ENCODE measurements at places on chromosomes 2 and 18.

- no peak for DNase-seq
Measured at GRCh38 chr18:9765501-9765900, 57.4 kb downstream of the RAB31 start.

DNA sequence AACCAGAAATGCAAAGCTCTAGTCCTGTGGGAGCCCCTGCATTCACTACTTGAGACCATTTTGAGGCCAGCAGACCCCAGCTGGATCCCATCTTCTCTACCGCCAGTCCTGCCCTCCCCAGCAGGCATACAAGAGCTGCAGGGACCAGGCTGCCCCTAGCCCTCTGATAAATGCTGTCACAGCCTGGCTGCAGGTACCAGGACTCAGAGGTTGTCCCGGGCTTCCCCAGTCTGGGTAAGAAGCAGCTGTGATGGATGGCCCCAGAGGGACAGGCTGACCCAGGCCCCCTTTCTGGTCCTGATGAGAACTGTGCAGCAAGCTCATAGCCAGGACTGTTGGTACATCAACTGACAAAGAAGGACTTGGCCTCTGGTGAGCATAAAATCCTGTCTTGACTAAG, 132.9 kb upstream of the APCDD1 start:
- no peak for DNase-seq

DNA sequence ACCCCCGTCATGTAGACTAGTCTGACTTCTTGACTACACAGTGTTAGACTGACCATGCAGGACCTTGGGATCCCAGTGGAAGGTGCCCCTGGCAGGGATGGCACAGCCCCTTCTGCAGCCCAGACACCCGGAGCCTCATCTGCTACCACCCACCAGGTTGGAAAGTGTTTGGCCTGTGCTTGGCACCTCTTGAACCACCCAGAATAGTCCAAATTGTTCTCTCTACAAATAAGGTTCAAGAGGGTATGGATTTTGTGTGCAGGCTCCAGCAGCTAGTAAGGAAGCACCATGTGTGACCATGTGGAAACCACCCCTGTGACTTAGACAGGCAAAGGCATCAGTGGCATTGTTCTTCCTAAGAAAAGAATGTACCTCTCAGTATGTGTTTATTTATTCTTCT, 18.4 kb downstream of the L3MBTL4 start:
- no peak for DNase-seq

DNA sequence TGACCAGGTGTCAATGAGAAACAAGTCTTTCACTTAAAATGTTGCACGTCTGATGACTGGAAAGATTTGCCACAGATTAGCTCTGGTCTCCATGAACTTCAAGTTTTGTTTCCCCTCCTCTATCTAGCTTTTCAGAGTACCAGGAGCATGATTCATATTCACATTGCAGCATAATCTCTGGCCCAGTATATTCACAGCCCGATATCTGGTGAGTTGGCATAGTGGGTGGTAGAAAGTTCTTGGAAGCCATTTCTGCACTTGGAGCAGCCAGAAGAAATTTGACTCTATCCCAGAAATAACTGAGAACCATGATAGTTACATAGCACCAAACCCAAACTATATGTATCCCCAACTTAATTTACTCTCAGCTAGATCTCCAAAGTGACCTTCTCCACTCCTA, 503.9 kb downstream of the PID1 start:
- DNase-seq: no peak

GRCh38 chr2:215882689-215883088, 130.7 kb downstream of the MREG start:
- no peak for DNase-seq

GRCh38 chr2:70670202-70670601, 97.8 kb downstream of the ADD2 start:
- no peak for DNase-seq

GRCh38 chr2:61193670-61194561, 31.9 kb downstream of the C2orf74 start:
- DNase-seq: no peak

- peak; percentile 26 for DNase-seq
Measured at GRCh38 chr2:9206991-9207640, 504 bp downstream of the ASAP2 start.

- no peak for DNase-seq
Measured at GRCh38 chr2:161954103-161954502, 119.9 kb downstream of the DPP4 start.

DNA sequence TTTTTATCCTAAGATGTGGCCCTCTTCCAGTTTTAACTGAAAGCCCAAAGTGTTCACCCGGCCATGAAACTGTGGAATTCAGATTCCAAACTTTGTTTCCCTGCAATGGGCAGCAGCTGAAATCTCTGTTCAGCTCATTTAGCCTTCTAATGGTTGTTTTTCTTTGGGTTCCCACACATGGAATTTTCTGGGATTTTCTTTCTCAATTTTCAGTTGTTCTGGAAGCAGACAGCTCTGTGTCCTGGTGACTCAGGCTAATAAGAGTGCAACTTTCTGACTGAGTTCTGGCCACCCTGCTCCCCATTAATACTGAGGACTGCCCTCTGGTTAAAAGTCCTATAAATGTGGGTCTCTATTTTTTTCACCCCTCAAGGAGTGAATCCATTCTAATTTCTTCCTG, 78.5 kb downstream of the PMS1 start:
- no peak for DNase-seq

- DNase-seq: no peak
Measured at GRCh38 chr2:219565130-219566080, 5.9 kb downstream of the OBSL1 start.

DNA sequence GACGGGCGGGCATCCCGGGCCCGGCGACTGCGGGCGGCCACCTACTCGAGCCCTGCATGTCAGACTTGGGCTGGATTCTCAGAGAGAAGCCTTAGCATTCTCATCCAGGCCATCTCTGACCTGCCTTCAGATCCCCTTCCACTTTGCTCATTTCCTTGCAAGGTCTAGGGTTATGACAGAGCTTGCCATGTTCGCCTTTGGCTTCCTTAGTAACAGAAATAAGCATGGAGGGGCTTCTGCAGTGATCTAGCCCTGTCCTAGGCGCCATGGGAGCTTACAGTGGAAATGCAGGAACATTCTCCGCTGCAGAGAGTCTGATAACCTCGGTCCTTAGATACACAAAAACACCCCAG, 632 bp upstream of the ACVR1 start:
- DNase-seq: no peak

DNA sequence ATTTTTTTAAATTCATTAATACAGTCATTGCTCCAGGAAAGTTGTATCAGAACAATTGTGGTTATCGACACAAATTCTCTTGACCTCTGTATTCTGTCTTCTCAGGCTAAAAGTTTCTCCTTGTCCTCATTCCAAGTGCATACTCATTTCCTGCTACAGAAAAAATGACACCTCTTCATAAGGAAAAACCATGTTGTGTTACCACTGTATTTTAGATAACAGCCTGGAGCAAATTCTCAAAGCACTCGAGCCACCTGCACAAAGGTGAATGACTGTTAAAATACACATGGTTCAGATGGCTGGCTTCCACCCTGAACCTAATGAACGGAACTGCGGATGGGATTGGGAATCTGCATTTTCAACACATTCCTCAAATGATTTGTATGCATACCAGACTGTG, 586.5 kb downstream of the EPHA4 start:
- no peak for DNase-seq

DNA sequence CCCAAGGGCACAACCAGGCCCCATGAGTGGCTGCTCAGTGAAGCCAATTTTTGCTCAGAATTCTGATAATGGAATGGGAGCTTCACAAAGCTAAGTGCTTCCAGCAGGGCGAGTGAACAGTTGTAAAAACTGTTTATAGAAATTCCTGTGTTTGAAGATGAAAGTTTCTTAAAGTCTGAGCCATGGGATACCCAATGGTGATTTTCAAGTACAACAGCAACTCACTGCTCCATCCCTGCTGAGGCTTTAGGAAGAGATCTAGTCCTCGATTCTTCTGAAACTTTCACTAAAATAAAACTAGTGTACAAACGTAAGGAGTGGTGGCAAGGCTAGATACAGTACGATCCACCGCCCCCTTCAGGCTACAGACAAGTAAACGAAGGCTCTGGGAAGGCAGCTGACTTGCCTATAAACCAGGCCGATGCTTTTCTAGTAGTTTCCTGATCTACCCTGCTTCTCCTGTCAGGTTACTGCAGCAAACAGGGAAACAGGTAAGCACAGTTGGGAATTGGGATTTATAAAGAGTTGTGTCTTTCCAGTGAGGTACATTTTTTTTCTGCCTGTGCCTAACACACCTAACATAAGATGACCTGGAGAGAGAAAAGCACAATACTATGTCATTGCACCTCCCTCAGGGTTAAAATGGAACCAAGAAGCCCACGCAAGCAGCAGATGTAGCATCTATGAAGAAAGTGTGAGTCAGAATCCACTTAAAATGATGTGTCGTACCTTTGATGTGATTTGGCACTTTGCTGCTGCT, 108.7 kb downstream of the UXS1 start:
- DNase-seq: no peak

GRCh38 chr2:65371074-65371434, 61.3 kb downstream of the SPRED2 start:
- no peak for DNase-seq

DNA sequence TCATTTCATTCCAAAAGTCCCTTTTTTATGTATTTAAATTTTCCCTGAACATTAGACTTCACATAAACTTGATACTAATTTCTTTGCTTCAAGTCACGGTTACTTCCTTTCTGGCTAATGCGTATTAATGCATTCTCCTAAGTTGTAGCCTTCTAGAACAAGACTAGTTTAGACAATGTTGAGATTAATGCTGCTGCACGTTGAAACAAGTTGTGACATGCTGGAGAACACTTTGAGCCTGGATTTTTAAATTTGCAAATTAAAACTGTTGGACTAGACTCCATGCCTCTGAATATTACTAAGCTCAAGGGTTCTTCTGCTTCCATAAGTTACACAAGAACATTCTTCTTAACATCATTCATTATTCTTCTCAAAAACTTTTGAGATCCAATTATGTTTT, 29.1 kb downstream of the ID2 start:
- no peak for DNase-seq

GRCh38 chr2:223247136-223247535, 195.1 kb downstream of the KCNE4 start:
- DNase-seq: no peak

DNA sequence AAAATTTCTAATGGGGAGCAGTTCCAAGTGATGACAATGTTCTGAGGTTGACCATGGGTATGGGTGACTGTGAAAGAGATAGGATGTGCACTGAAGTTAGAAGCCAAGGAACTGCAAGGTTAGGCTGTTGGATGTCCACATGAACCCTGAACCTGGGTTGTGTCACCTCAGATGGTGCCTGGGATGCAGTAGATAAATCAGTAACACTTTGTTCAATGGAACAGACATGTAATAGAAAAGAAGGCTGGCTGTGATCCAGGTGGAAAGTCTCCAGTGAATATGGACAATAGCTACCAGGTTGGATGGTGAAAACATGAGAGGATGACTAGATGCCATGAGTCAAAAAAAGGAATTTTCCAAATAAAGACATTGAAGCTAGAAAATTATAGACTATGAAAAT, 131.4 kb downstream of the TRABD2A start:
- no peak for DNase-seq

DNA sequence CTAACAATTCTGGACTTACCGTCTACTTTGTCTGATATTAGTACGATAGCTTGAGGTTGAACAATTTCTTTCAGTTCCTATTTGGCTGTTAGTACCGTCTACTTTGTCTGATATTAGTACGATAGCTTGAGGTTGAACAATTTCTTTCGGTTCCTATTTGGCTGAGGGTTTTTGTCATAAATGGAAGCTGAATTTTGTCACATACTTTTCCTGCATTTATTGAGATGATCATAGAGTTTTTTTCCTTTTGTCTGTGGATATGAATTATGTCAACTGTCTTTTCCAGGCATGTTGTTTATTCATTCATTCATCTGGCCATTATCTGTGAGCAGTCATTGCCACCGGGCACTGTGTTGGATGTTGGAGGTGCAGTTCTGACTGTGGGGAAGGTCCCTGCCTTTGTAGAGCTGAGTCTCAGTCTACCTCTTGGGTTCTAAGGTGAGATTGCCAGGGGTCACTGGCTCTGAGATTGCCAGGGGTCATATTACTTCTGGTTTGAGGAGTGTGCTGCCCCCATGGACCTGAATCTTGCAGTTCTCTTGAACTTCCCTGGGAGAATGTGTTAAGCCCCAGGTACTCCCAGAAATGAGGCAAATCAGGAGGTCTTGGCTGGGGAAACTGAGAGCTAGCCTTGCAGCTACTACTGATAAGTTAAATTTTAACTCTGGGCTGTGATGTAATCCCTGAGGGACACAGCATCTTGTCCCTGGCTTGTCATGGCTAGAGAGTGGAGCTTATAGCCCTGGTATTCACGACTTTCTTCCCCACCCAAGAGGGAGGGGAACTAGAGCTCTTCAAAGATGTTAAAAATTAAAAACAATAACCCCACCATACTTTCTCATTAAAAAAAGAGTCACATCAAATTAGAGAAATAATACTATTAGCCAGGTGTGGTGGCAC, 89.1 kb upstream of the MBOAT2 start:
- DNase-seq: no peak

DNA sequence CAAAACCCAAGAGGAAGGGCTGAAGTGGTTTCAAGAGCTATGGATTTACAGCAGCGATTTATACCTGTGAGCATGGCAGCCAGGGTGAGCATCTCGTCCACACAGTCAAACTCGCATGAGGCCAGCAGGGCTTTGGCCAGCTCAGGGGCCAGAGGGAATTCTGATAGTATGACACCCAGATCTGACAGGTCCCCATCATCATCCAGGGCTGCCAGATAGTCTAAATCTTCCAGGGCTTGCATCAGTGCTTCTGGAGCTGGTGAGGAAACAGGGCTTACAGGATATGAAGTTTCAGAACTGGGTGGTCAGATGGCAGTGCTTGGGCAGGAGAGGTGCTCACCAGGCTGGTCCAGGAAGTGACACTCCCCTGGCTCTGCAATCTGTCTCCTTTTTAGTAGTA, 3.5 kb downstream of the DQX1 start:
- no peak for DNase-seq

- no peak for DNase-seq
Measured at GRCh38 chr18:2979871-2980790, 32.8 kb downstream of the LPIN2 start.

DNA sequence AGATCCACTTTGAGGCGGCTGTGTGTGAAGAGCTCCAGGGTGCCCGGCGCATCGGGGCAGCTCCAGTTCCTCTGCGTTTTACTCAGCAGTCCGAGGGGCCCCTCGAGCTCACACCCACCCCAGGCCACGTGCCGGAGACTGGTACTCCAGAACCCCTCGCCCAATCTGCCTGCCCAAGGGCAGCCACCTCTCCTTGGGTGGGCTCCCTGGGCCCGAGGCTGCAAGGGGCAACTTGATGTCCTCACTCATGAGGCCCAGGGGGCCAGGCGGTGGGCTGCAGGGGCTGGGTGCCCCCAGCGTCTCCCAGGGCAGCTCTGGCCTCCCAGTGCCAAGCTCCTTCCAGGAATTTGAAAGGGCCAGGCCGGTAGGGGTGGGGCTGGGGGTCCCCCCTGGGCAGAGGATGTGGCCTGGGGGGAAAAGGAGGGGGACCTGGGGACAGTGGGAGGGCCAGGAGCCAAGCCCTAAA, 16.7 kb downstream of the RAMP1 start:
- no peak for DNase-seq

- DNase-seq: no peak
Measured at GRCh38 chr2:25602333-25602723, 71.0 kb downstream of the DTNB start.

Measured in GM12891 (cell line).